ENCODE measurements at places on chromosomes 11 and 22.
A peak's percentile ranks its signal among the peaks of the same experiment; 100 is the strongest.

DNA sequence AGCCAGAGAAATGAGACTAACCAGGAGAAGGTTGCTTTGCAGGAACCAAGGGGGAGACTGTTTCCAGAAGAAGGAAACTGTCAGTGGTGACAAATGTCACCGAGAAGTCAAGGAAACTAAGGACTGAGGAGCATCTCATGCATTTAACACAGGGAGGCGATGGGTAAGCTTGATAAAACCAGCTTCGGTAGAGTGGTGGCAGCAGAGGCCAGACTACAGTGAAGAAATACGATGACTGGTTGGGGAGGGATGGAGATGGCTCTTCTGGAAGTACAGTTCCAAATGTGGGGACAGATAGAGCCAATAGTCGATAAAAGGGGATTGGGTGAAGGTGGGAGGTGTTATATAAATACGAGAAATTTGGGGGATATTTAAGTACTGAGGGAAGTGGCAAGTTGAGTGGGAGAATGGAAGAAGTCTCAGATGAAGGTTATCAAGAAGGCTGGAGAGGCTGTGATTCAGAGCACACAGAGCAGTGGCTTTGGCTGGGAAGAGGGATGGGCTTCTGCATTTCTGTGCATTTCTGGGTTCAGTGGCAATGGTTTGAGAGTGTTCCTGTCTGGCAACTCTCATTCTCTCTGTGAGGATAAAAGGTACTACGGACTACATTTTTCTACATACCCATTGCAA is 29.2 kb downstream of the SC5D start:
- peak; percentile 9 for DNase-seq

DNA sequence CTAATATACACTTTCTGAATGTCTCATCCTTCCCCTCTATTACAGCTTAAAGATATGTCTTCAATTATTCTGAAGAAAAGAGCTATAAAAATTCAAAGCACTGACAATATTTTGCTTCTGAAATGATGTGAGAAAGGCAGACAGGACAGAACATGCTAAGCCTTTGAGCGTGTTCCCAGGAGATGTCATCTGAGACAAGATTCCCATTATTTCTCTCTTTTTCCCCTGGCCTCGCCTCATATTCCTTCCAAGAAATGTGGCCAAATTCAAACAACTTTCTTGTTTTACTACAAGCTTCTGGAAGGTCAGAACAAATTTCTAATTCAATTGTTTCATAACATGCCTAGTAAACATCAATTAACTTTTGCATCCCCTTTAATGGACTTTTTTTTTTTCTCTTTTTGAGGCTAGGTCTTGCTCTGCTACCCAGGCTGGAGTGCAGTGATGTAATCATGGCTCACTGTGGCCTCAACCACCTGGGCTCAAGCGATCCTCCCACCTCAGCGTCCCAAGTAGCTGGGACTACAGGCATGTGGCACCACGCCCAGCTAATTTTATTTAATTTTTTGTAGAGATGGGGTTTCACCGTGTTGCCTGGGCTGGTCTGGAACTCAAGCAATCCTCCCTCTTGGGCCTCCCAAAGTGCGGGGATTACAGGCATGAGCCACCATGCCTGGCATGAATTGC is 37.1 kb upstream of the NFRKB start:
- no peak for DNase-seq

DNA sequence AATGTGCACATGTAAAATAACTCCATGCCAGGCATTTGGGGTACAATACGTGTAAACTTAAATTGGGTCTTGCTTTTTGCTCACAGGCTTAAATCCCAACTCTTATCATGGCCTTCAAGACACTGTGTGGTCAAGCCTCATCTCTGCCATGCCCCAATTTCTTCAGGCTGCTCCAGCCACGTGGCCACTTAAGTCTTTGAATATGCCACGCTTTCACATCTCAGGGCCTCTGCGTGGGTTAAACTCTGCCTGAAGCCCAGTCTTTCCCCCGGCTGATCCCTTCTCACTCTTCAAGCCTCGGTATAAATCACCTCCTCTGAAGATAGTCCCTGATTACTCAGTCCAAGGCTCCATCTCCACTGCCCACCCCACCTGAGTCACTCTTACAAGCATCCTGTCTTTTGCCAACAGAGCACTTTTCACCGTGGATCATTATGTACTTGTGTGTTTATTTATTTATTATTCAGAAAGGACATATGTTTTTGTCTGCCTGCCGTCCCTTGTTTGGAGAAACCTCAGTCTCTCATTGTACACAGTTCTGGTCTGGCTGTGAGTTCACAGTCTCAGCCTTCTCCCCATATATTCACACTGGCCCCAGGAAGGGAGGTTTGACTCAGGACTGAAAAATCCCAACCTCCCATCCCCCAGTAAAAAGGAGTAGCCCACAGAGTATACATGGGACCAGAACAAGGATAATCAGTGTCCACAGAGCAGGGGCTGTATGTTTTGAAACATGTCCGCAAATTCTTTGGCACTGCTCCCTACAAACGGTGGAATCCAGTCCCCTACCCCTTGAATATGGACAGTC is 344.7 kb downstream of the MN1 start:
- DNase-seq = no peak

- DNase-seq = peak; percentile 93
These were observed 929 bp upstream of the RHOG start for GRCh38 chr11:3841426-3842350.

DNA sequence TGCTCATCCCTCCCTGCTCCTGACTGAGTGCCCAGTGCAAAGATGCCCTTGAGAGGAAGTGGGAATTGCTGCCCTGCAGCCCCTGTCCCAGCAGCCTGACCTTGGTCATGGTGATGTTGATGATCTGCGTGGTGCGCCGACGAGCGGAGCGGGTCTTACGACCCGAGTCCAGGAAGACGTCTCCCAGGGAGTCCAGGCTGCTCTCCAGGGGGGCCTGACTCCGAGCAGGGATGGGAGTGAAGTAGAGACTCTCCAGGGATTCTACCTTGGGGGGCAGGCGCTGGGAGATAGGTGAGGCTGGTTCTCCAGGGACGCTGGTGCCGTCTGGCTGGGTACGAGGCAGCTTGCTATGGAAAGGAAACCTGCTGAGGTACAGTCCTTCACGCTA is 8.4 kb downstream of the IL18BP start:
- no peak for DNase-seq

- peak; percentile 78 for DNase-seq
These were observed 177.6 kb downstream of the IGLL1 start for GRCh38 chr22:23402275-23403151.

GRCh38 chr11:13287036-13287435 is 9.4 kb downstream of the BMAL1 start:
- no peak for DNase-seq

- DNase-seq = peak; percentile 78
These were observed 20.0 kb downstream of the TREH start for GRCh38 chr11:118659314-118659952.

GRCh38 chr11:88414981-88415413 is 77.5 kb upstream of the CTSC start:
- no peak for DNase-seq

DNA sequence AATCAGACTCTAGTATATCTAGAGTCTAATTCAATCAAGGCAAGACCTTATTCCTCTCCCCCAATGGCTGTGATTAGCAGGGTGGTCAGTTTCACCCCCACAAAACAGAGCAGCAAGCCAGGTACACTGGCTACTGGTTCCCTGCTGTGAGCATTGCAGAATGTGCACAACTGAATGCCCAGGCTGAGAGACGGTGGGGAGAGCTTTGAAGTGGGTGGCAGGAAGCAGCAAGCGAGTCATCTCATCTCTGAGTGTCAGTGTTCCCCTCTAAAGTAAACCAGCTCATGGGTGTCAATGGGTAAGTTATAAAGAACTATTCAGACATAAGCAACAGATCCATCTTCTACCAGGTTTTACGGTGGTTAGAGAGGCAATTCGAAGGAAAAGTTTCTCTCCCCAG is 37.6 kb downstream of the GAB4 start:
- no peak for DNase-seq

DNA sequence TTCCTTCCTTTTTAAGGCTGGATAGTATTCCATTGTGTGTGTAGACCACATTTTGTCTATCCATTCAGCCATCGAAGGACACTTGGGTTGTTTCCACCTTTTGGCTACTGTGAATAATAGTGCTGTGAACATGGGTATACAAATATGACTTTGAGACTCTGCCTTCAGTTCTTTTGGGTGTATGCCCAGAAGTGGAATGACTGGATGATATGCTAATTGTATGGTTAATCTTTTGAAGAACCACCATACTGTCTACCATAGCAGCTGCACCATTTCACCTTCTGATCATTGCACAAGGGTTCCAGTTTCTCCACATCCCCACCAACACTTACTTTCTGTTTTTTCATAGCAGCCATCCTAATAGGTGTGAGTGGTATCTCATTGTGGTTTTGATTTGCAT is 30.3 kb downstream of the SGSM1 start:
- no peak for DNase-seq

- DNase-seq = no peak
These were observed 27.3 kb upstream of the TMEM86A start for GRCh38 chr11:18671246-18671645.

GRCh38 chr11:111395749-111396148 is 16.7 kb upstream of the POU2AF1 start:
- DNase-seq = no peak

GRCh38 chr22:43388420-43388851 is 23.4 kb upstream of the MPPED1 start:
- DNase-seq = peak; percentile 67

- no peak for DNase-seq
These were observed 832.2 kb downstream of the NTM start for GRCh38 chr11:132202621-132203020.

GRCh38 chr22:39631381-39632286 is 61.1 kb downstream of the CACNA1I start:
- no peak for DNase-seq

GRCh38 chr22:20674998-20675397 is 98.9 kb upstream of the SERPIND1 start:
- no peak for DNase-seq

DNA sequence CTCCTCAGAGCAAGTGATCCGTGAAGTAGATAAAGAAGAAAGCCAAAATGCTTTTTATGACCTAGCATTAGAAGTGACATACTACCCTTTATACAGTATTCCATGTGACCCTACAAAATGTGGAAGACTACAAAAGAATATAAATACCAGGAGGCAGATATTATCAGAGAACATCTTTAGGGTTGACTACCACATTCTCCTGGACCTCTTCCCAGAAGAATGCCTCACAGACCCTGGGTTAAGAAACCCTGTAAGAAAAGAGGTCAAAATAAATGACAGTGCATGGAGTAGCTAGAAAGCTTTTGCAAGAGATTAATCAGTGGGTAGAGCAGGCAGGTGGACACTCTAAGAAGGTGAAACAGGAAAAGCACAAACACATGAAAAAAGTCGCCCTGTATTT is 69.2 kb downstream of the FANCF start:
- no peak for DNase-seq

DNA sequence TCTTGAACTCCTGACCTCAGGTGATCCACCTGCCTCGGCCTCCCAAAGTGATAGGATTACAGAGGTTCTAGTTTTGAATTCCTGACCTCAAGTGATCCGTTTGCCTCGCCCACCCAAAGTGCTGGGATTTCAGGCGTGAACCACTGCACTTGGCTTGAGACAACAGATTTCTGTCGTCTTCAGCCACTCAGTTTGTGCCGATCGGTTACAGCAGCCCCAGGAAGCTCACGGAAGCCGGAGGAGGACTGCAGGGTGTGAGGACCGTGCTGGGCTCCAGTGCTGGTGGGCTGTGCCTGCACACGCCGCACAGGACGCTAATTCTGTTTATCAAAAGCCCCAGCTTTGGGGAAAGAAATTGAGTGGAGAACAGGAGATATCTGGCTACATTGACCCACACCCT is 82.0 kb downstream of the CELSR1 start:
- DNase-seq = no peak
